ENCODE measurements at places on chromosomes 12 and 14.
A peak's percentile ranks its signal among the peaks of the same experiment; 100 is the strongest.

- DNase-seq = no peak
These were observed 2.7 kb downstream of the MYO1A start for GRCh38 chr12:57046947-57047890.

GRCh38 chr12:52204095-52204930, 12.5 kb upstream of the KRT80 start:
- no peak for DNase-seq

GRCh38 chr12:1277905-1278304, 286.9 kb downstream of the ERC1 start:
- no peak for DNase-seq

- no peak for DNase-seq
These were observed 35.5 kb upstream of the FRMD6 start for GRCh38 chr14:51616256-51616655.

GRCh38 chr12:126768517-126768916, 1498.5 kb upstream of the TMEM132C start:
- no peak for DNase-seq

DNA sequence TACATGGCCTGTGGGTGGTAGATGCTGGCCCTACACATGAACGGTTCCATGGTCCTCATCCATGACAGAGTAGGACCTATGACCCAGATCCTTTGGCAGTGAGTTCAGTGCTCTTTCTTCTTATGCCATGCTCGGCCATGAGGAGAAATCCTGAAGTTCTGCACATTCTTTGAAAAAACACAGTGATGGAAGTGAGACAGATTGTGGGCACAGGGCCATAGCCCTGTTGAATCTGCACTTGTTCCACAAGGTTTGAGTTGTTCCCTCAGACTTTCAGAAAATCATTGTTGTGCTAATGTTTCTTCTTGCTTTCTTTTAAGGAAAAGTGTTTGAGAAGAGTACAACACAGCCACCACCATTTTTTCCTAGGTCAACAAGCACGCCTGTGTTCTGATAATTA, 180.0 kb downstream of the C12orf75 start:
- DNase-seq = no peak

DNA sequence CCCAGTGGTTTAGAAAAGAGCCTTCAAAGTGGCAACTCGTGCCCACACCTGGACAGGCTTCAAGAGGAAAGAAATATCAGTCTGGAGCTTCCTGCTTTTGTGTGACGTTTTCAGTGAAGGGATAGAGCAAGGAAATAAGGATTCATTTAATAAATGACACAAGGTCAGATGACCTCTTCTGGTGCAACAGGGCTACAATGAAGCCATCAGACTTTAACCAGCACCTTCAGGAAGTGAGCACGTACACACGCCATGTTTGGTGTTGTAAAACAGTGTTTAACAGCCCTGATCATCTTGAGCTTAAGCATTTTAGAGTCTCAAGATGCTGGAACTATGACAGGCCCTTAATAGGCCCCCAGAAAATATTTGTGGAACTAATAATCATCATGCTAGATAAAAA, 59.1 kb downstream of the CCDC60 start:
- no peak for DNase-seq

DNA sequence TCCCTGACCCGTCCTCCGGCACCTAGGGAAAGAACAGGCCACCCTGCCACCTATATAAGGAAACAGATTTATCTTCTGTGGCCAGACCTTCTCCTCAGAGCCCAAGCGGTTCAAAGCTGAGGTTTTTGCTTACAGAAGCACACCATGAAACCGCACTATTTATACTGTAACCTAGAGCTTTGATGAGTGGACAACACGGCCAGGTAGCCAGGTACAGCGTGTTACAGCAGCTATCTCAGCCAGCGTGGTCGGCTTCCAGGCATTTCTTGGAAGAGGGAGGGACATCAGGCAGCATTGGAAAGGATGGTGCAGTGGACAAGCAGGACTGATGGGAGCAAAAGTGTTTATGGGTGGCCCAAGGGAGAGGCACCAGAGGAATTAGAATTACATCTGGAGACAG, 34.4 kb downstream of the TTC7B start:
- no peak for DNase-seq

GRCh38 chr14:61037215-61037614, 56.2 kb downstream of the SLC38A6 start:
- DNase-seq = no peak

DNA sequence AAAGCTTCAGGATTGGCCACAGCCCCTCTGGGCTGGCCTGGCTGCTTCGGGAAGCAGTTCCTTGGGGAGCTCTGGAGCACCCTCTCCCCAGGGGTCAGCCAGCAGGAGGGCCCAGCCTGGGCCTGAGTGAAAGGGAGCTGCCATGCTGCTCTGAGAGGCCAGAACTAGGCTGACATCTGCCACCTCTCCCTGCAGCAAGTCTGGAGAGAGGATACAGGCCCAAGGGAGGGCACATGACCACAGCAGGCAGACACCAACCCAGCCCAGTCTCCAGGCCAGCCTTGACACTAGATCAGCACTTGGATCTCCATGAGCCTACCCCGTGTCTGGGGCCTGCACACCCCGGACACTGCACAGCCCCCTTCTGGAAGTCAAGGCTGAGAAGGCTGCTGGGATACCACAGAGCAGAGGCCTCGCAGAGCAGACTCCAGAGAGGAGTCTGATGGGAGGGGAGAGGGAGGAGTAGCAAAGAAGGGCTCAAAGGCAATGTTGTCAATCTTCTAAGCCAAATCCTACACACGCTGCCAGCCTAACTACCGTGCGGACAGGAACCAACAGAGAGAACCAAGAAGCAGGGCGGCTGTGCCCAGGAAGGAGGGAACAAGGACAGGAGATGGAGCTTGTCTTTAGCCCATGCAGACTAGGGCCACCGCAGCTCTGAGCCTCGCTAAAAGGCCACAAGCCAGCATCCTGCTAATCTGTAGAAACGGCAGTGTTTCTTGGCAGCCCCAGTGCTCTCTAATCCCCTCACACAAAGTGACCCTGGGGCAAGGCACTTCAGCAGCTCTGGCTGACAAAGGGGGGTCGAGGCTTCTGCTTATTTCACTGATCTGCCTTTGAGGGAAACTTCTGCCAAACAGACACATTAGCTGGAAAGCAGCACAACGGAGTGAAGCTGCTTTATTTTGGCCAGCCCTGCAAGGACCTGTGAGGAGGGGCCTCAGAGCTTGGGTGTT, 12.9 kb downstream of the COL2A1 start:
- DNase-seq = no peak

- DNase-seq = no peak
These were observed 405.7 kb downstream of the RAD51B start for GRCh38 chr14:68225321-68225720.

DNA sequence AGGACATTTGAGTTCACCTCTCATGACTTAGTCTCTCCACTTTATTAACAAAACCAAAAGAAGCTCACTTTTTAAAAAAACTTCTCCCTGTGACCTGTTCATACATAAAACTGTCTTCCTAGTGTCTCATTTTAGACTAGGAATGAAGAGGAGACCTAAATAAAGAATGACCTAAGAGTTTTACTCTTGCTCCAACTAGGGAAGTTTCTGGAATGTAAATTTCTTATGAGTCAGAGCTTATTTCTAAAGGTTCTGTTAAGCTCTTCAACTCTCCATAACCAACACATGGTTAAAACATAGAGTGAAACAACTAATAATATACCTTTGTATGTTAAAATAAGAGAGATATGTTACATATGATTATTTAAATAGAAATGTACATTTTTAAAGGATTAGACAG, 369.8 kb downstream of the EMP1 start:
- no peak for DNase-seq

GRCh38 chr14:103137689-103138300, 14.5 kb downstream of the TNFAIP2 start:
- no peak for DNase-seq

- no peak for DNase-seq
These were observed 81.3 kb downstream of the VEZT start for GRCh38 chr12:95298916-95299315.

GRCh38 chr12:92412856-92413255, 267.2 kb upstream of the BTG1 start:
- no peak for DNase-seq

DNA sequence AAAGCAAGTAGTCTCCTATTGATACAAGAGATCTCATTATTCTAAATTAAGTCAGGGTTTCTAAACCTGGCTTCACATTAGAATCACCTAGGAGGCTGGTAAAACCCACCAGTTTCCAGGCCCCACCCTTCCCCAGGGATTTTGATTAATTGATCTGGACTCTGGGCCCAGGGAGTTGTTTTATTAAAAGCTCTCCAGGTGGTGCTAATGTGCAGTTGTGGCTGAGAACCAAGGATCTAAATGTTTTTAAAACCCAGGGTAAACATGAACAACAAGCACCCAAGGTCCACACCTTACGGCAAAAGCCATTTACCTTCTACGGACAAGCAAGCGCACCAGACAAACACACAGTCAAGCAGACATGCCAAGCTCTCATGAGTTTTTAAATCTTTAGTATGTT, 73.9 kb downstream of the SLC2A13 start:
- DNase-seq = no peak

DNA sequence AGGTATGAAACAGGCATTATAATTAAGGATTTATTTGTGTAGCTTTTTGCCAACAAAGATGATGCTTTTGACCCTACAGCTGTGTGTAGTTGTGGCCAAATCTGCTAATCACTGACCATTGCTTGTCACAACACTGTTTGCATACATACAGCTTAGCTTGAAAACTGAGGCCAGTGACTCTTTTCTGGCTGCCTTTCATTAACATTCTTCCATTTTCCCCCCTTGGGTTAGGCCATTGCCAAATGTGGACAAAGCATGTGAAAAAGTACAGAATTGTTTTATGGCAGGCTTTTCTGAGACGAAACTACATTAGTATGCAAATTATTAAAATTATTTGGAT, 263.3 kb downstream of the SLC16A7 start:
- DNase-seq = no peak

DNA sequence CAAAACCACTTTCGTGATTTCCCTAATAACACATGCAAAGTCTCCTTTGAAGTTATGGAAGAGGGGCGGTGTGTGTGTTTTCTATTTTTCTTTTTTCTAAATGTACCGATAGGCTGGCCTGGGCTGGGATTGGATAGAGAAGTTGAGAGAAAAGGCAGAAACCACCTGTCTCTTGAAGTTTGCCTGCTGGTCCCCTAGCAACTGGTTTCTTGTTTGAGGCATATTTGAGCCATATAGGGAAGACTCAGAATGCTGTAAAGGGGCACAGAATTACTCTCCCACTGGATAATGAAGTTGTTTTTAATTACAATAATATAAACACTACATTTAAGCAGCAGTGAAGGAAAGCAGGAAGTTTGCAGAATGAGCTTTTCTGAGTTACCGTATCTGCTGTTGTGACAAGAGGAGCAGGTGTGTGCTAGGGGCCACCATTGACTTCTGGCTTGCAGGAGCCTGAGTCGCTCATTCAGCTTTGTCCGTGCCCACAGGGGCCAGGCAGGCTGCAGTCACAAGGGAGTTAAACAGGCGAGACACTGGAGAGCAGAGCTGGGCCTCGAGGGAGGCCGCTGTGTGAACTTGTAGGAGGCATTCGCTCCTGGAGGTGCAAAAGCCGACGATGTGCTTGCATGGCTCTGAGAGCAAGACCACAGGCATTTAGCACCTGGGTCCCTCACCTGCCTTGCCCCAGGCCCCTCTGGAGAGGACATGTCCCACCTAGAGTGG, 173.8 kb upstream of the RGS6 start:
- DNase-seq = no peak

- peak; percentile 7 for DNase-seq
These were observed 15.3 kb downstream of the VPS37B start for GRCh38 chr12:122880668-122881067.

DNA sequence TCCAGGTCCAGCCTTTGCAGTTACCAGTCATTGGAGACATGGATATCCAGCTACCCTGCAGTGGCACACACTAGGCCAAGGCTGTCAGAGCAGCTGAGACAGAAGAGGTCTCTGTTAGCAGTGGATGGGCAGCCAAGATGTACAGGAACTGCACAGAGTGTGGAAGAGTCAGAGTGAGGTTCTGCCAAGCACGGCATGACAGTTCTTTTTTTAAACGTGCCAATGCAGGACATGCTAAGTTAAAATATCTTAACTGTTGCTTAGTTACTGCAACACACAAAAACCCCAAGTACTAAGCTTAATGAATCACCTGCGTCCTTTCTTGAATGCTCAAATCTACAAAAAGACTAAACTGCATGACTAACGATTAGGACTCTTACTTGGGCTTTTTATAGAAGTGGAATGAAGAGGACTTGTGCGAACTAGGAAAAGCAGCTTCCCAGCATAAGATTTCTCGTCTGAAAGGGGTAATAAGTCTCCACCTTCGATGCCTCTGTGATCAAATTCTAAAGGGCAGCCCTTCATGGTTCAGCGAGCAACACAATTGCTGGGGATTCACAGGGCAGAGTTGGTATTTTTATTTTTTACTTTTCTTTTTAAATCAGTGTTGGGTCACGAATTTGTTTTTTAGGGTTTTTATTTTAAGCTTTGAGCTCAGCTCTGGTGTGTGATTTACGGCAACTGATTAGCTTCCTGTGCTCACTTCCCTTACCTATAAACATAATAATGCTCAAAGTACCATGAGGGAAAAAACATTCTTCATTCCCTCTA, 20.6 kb downstream of the MAPK1IP1L start:
- DNase-seq = no peak

GRCh38 chr12:123532808-123533649, 490 bp downstream of the RILPL1 start:
- DNase-seq = no peak

GRCh38 chr14:90894241-90894640, 78.0 kb upstream of the TTC7B start:
- DNase-seq = no peak

DNA sequence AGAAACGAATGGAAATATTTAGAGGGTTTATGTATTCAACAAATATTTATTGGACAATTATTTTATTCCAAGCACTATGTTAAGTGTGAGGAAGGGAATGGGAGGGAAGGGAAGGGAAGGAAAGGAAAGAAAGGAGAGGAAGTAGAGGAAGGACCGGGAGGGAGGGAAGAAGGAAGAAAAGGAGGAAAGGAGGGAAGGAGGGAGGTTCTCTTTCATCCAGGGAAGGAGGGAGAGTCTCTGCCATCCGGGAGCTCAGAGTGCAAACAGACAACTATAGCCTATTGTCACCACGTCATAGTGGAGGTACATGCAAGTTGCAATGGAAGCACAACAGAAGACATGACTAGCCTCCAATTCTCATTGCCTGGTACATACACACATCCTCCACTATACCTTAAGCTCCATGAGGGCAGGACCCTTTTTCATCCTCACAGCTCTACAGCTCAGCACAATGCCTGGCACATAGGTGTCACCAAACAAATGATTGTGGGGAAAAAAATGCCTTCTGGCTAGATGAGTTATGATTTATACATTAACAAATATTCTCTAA, 48.1 kb downstream of the DAD1 start:
- DNase-seq = no peak

DNA sequence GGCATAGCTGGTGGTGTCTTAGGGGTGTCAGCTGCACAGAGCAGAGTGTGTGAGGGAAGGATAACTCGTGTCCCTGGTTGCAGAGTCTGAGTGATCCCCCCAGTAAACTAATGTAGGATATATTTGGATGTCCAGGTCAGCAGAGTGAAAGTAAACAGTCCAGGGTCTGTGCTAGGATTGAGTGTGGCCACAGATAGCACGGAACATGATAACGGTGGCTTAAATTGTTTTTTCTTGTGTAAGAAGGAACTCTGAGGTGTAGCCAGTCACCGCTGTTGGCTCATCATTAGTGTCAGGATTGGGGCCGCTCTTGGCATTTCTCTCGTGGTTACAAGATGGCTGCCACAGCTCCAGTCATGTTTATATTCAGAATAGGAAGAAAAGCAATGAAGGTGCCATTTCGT, 97.3 kb downstream of the DERA start:
- no peak for DNase-seq

GRCh38 chr14:73887694-73888459, 1.2 kb downstream of the ZNF410 start:
- no peak for DNase-seq

GRCh38 chr14:29220072-29220471, 453.5 kb downstream of the FOXG1 start:
- peak; percentile 12 for DNase-seq
